Fibroblast of mammary gland (primary cell): ENCODE measurements at places on chromosomes 12 and 14.

- no peak for DNase-seq
These were observed 355.4 kb upstream of the FAR2 start for GRCh38 chr12:28793581-28794151.

DNA sequence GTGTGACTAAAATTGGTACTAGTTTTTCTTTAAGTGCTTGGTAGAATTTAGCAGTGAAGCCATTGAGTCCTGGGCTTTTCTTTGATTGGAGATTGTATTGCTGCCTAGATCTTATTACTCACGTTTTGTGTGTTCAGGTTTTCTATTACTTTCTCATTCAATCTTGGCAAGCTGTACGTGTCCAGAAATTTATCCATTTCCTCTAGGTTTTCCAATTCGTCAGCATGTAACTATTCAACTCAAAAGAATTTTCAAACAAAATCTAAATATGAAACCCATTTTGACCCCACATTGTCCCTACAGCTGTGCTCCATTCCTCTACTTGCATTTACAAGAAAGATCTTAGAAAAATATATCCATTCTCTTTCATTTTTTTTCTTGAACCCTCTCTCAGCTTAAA lies 1613.4 kb upstream of the SEL1L start:
- peak; percentile 3 for DNase-seq

DNA sequence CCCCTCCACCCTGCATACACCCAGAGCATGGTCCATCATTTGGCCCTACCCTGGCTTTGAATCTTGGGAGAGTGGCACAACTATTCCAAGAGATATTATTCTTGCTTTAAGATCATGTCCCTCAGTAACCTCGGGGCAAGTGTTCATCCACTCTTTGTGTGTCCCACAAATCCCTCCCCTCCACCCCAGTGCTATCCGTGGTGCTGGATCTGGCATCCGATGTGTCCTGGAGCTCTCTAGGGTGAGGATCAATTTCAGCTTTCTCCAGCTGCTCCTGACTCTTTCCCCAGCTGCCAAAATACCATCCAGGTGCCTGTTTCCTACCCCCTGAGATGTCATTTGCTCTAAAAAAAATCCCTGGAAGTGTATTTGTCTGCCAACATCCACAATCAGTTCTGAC lies 64.8 kb upstream of the CMKLR1 start:
- DNase-seq = no peak

DNA sequence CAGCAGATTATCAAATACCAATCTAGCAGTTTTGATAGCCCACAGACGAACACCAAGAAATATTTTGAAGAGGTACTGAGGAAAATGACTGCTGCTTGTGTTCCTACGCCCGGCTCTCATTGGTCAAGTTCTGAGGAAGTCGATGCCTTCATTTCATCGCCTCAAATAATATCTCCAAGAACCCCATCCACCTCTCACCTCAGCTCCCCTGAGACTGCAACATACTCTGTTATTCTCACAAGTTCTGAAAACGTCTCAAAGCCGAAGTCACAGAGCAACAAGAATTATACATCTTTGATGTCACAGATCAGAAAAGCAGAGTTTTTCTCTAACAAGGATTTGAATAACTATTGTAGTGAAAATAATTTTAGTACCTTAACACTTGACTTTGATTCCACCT lies 55.5 kb upstream of the BCAT1 start:
- no peak for DNase-seq

- no peak for DNase-seq
These were observed 15.4 kb upstream of the TNS2 start for GRCh38 chr12:53034459-53034858.

- peak; percentile 47 for DNase-seq
These were observed 11.7 kb downstream of the KDM2B start for GRCh38 chr12:121568971-121569751.
